ENCODE measurements at places on chromosomes 5 and 9.

- no peak for DNase-seq
These were observed 38.2 kb upstream of the DMXL1 start for GRCh38 chr5:119032656-119033055.

GRCh38 chr5:10663489-10664179 is 97.4 kb downstream of the DAP start:
- peak; percentile 5 for DNase-seq

DNA sequence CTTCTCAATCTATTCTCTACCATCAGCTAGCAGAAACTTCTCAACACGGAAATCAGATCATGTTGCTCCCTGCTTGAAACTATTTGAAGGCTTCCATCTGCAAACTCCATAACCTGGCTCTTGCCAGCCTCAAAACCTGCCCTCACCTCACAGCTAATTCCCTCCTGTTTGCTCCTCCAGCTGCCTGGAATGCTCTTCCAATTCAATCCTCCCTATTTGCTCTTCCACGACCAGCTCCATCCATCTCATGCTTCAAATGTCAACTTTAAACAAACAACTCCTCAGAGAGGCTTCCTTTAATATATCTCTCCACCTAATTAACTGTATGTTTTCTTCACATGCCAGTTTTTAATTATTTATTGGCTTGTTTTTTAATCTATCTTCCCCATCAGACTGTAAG is 1.5 kb downstream of the PLAA start:
- DNase-seq = no peak

- no peak for DNase-seq
These were observed 196.3 kb upstream of the KLF4 start for GRCh38 chr9:107685901-107686300.

DNA sequence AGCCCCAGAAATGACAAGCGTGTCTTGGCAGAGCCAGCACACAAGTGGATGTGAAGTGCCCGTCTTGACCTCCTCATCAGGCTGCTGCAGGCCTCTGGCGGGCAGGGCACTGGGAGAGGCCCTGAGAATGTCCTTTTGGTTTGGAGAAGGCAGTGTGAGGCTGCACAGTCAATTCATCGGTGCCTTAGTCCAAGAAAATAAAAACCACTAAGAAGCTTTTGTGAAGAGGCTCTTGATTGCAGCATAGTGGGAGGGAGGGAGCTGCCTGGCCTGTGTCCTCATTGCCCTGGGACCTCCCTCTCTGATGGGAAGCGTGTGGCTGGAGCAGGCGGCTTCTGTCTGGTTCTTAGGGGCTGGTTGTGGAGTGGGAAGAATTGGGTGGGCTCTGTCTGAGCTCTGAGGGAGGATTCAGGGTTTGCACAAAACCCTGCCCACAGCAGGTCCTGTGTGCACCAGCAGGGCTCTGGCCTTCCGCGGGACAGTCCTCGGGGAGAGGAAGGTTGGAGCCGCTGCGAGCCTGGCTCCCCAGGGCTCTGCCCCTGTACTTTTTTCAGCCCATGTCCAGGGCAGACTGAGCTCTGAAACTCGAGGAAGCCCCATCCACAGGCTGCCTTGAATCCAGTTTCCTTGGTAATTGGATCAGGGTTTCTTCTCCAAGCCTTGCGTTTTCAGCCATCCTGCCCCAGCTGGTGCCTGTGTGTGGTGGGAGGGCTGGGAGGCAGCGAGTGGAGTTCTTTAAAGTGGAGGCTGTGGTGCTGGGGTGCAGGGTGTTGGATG is 1.1 kb downstream of the HRCT1 start:
- DNase-seq = no peak

- no peak for DNase-seq
These were observed 75.9 kb upstream of the HTR4 start for GRCh38 chr5:148730270-148730669.

DNA sequence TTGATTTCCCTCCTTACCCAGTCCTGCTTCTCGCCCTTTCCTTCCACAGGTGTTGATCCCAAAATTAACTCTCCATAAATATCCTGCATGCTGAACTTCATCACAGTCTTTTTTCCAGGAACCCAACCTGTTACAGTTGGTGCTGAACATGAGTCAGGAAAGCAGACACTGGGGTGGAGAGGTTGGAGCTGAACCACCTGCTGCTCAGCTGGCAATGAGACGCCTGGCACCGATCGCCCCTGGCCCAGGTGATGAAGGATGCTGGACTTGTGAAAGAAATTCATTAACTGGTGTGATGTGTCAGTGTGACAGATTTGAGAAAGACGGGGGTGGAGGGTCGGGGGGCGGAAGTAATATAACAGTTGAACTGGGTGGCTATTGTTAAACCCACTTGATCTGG is 30.6 kb downstream of the CPLX2 start:
- DNase-seq = no peak

DNA sequence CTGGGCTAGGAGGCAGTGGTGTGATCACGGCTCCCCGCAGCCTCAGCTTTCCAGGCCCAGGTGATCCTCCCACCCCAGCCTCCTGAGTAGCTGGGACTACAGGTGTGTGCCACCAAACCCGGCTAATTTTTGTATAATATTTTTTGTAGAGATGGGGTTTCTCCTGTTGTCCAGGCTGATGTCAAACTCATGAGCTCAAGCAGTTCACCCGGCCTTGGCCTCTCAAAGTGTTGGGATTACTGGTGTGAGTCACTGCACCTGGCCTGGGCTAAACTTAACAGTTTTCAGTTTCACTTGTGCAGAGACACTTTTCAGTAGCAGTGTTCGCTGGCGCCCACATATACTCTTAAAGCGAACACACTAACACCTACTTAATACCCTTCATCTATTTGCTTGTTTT is 205.6 kb upstream of the ZNF608 start:
- no peak for DNase-seq

- peak; percentile 3 for DNase-seq
These were observed 43.0 kb downstream of the NUDT12 start for GRCh38 chr5:103519550-103519949.

- no peak for DNase-seq
These were observed 9.2 kb downstream of the PCDH1 start for GRCh38 chr5:141869040-141869439.

DNA sequence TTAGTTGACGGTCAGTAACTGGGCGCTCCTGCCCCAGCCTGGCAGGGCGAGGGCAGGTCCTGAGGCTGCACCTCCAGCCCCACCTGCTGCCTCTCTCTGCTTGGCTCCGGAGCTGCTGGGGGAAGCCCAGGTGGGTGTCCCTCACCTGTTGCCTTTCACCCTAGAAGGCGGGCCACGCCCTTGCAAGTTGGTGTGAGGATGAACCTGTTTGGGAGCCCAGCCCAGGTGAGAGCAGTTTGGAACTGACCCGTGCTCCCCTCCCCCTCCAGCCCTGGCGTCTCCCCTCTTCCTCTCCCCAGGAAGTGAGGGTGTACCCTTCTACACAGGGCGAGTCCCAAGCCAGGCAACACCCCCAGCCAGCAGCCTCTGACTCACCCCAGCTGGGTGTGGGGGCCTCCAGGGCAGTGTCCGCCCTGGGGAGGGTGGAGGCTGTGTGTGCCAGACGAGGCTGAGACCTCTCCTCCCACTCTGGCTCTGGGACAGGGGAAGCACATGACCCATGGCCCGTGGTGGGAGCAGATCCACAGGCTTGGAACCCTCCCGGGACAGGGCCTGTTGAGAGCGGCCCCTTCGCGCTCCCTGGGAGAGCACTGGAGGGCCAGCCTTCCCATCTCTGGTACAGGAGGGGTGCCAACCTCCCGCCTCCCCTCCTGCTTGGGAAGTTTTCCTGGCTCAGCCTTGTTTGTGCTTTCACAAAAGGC is 10.4 kb downstream of the LRRC8A start:
- no peak for DNase-seq

DNA sequence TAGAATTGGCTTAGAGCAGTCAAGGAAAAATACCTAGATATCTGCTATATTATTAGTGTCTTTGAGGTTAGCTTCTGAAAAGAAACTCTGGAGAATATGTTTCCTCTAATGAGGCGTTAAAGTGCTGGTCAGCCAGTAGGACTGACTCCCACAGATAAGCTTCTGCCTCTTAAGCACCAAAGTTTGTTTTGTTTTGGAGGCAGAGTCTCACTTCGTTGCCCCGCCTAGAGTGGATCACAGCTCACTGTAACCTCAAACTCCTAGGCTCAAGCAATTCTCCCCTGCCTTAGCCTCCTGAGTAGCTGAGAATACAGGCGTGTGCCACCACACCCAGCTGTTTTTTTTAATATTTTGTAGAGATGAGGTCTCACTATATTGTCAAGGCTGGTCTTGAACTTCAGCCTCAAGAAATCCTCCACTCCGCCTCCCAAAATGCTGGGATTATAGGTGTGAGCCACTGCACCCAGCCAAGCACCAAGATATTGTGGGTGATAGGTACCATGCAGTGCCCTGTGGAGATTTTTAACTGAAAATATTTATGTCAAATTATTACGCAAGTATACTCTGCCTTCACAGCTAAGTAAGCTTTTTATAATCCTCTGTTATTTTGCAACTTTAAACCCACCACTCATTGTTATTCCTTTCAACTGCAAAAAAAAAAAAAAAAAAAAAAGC is 24.7 kb upstream of the TMEM171 start:
- no peak for DNase-seq

DNA sequence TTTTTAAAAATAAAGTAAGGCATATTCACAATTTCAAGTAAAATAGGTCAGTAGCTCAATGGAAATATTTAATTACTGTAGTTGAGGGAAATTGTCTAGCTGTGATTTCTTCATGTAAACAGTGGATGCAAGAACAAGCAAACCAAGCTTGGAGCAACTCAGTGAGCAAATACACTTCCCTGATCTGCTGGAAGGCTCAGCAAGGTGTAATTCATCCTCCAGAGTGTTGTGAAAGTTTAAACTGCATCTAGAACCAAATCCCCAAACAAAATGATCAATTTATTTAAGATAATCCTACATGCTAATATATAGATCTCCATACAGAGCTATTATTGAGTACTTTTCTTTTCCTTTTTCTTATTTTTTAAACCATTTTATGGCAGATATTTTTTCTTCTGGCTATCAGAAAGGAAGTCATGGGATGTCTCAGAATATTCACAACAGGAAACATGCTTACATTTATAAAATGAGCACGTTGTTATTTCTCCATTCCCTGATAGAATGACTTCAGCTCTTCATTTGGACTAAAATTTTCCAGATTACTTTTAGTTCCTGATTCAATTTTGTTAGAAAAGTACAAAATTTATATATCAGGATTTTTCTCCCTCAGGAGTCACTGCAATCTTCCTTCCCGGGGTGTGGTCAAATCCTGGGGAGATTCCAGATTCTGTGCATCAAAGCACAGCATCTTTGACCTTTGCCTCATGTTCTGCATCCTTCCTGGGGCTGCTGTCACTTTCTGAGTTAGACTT is 219.2 kb upstream of the ELL2 start:
- no peak for DNase-seq

- no peak for DNase-seq
These were observed 184.0 kb downstream of the SLF1 start for GRCh38 chr5:94802450-94802849.

- DNase-seq = peak; percentile 1
These were observed 32.5 kb downstream of the ANXA1 start for GRCh38 chr9:73183917-73184861.

DNA sequence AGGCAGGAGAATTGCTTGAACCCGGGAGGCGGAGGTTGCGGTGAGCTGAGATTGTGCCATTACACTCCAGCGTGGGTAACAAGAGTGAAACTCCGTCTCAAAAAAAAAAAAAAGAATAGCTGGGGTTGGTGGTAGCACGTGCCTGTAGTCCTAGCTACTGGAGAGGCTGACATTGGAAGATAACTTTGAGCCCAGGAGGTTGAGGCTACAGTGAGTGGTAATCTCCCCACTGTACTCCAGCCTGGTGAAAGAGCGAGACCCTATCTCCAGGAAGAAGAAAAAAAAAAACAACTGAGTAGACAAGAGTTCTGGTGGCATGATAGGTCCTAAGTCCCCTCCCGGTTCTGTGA is 26.3 kb downstream of the GOLGA2 start:
- DNase-seq = no peak

All from SHP77 (cell line).